Common myeloid progenitor, CD34-positive (primary cell): ENCODE measurements at places on chromosomes 11 and 22.
A peak's percentile ranks its signal among the peaks of the same experiment; 100 is the strongest.

DNA sequence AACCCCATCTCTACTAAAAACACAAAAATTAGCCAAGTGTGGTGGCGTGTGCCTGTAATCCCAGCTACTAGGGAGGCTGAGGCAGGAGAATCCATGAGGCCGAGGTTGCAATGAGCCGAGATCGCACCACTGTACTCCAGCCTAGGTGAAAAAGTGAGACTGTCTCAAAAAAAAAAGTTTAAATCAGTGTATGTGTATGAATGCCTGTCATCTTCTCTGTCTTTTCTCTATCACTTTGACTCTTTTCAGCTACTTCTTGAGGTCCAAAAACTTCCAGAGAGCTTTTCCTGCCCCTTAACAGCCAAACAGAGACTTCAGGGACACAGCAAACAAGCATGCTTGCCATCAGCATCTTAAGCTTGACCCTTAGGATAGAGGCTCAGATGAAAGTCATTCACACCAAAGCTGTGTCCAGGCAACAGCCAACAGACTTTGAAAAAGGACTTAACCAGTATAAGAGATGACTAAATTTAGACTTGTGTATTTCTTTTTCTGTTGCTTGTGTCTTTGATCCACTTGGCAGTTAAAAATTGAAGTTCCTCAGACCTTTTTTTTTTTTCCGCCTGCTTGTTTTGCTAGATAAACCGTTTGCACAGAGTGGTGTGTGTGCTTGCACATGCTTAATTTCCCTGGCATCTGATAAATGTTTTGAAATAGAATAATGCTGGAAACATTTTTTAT lies 151.9 kb downstream of the DBX1 start:
- H3K27ac ChIP-seq = peak overlapping the region; percentile 12
- no peak overlapping the region for H3K4me3 ChIP-seq
- peak; percentile 14 for DNase-seq

- H3K27me3 ChIP-seq = no peaks in the 10 kb centered on the region
- no peak for DNase-seq
- H3K27ac ChIP-seq = no peak overlapping the region
These were observed 1068.9 kb downstream of the OPCML start for GRCh38 chr11:132463295-132464002.

- no peaks in the 10 kb centered on the region for H3K36me3 ChIP-seq
- no peaks in the 10 kb centered on the region for H3K27me3 ChIP-seq
- DNase-seq = no peak
- H3K4me1 ChIP-seq = no peaks in the 10 kb centered on the region
- H3K27ac ChIP-seq = no peak overlapping the region
These were observed 571.2 kb downstream of the TBC1D22A start for GRCh38 chr22:47333625-47334024.

- H3K4me3 ChIP-seq = no peak overlapping the region
- no peaks in the 10 kb centered on the region for H3K4me1 ChIP-seq
- H3K27me3 ChIP-seq = no peaks in the 10 kb centered on the region
- H3K27ac ChIP-seq = no peak overlapping the region
These were observed 23.1 kb downstream of the PTPN5 start for GRCh38 chr11:18768472-18768901.

DNA sequence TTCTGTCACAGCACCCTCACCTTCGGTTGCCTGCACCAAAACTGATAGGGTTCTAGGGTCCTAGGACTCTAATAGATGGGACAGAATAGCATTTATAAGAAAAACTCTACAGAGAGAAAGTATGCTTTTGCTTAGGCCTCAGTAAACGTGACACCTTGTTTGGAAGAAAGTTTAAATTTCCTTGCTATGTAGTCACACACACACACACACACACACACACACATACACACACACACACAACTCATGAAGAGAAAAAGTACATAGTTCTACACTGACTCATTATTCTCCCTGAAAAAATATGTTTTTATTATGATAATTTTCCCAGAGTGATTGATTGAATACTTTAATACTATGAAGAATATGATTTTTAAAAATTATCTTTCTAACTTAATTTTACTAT lies 220.8 kb upstream of the SNX19 start:
- no peaks in the 10 kb centered on the region for H3K27me3 ChIP-seq
- H3K4me1 ChIP-seq = no peaks in the 10 kb centered on the region
- DNase-seq = no peak
- H3K4me3 ChIP-seq = no peak overlapping the region
- H3K27ac ChIP-seq = no peak overlapping the region

DNA sequence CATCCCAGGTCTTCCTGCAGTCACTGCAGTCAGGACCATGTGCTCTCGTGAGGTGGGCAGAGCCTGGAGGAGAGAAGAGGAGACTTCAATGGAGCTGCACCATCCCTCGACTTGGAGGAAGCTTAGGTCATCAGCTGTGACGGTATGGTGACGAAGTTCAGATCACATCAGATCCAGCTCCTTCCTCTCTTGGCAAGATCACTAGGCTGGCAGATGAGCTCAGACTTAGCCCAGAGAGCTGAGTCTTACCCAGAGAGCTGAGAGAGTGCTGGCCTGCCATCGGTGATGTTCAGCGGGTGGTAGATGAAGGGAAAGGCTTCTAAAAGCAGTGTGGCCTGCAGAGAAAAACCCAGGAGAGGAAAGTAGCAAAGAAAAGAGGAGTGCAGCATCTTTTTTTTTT lies 1.8 kb upstream of the SLC15A3 start:
- H3K36me3 ChIP-seq = no peaks in the 10 kb centered on the region
- DNase-seq = peak; percentile 52
- no peak overlapping the region for H3K27ac ChIP-seq

GRCh38 chr11:111539426-111540113 lies 950 bp upstream of the LAYN start:
- H3K27me3 ChIP-seq = peaks cover 3% of the 10 kb centered on the region
- H3K27ac ChIP-seq = no peak overlapping the region
- peak; percentile 18 for DNase-seq

- H3K27ac ChIP-seq = no peak overlapping the region
- H3K36me3 ChIP-seq = no peaks in the 10 kb centered on the region
- no peaks in the 10 kb centered on the region for H3K4me1 ChIP-seq
- DNase-seq = no peak
- no peak overlapping the region for H3K4me3 ChIP-seq
These were observed 583.5 kb upstream of the FAT3 start for GRCh38 chr11:91641153-91641552.

DNA sequence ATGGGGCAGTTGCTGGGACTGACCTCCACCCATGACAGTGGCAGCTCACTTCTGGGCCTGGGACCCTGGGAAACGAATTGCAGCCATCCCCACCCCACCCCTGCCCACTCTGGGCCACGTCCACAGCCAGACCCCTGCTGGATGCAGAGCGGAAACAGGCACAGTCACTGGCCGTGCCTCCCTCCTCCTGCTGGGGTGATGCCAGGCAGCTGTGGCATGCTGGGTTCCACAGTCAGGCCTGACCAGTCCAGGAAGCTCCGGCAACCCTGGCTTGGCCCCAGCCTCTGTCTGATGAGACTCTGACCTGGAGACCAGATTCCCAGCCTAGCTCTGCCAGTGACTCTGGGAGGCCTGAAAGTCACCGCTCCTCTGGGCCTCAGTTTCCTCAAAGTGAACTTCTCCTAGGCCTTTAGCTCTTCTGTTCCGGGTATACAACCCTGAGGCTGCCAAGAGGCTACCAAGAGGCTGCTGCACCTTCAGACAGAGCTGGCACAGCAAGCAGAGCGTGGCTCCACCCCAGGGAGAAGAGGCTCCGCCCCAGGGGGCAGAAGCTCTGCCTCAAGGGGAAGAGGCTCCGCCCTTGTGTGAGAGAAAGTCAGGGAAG lies 8.9 kb downstream of the SULT4A1 start:
- no peaks in the 10 kb centered on the region for H3K27me3 ChIP-seq
- H3K4me1 ChIP-seq = peaks cover 16% of the 10 kb centered on the region
- no peak overlapping the region for H3K27ac ChIP-seq
- no peaks in the 10 kb centered on the region for H3K36me3 ChIP-seq
- no peak for DNase-seq
- H3K4me3 ChIP-seq = no peak overlapping the region

DNA sequence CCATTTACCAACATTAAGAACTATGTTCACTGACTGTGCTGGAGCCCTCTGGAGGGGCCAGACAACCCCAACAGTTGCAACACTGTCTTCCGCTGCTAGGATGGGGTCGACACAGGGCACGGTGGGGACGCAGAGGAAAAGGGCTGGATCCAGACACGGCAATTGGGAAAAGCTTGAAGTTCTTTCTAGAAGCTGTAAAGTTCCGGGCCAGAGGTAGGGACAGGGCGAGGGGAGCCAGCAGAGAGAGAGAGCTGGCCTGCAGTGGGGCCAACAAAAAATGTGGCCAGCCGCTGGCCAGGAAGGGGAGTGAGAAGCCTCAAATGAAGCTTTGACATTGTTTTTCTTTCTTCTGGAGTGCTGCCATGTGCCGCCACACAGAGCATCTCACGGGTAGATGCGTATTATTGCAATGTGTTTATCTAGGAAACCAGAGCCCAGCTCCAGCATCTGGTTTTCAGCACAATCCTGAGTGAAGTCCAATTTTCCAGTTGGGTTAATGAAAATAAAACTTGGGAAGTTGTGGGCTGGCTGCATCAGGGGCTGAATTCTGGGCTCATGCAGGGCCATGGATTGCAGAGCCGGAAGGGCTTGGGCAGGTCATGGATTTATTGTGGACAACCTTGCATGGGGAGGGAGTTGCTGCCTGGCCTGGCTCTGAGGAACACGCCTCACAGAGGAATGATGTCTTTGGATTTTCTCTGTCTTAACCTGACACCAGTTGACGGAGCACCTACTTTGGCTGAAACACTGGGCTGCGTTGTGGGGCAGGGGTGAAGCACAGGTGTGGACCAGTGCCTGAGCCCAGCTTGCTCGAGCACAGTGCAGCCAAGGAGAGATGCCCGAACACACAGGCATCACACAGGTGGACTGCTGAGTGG lies 67.6 kb upstream of the AMPD3 start:
- H3K27me3 ChIP-seq = no peaks in the 10 kb centered on the region
- no peak overlapping the region for H3K27ac ChIP-seq
- H3K4me3 ChIP-seq = no peak overlapping the region
- no peak for DNase-seq
- no peaks in the 10 kb centered on the region for H3K4me1 ChIP-seq
- H3K36me3 ChIP-seq = no peaks in the 10 kb centered on the region

DNA sequence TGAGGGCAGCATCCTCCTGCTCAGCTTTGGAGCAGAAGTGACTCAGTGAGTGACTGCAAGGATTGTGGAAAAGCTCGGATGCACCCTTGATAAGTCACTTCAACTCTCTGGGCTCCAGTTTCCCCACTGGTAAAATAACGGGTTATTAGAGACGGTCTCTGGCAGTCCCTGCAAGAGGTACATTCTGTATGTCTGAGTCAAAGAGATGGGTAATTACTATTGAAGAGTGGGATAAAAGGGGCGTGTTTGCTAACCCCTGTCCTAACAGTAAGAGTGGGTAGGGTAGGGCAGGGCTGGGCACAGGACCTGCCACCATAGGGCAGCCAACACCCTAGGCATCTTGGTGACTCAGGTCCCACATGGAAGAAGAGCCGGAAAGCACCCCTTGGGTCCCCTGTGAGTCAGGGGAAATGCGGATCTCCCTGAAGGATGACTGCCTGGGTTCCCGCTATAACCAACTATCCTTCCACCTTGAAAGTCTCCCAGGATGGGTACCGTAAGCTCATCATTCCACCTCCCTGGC lies 7.3 kb upstream of the AHNAK start:
- peak overlapping the region; percentile 96 for H3K27ac ChIP-seq
- no peak for DNase-seq
- H3K4me1 ChIP-seq = peaks cover 87% of the 10 kb centered on the region
- peaks cover 4% of the 10 kb centered on the region for H3K36me3 ChIP-seq
- peak overlapping the region; percentile 69 for H3K4me3 ChIP-seq

DNA sequence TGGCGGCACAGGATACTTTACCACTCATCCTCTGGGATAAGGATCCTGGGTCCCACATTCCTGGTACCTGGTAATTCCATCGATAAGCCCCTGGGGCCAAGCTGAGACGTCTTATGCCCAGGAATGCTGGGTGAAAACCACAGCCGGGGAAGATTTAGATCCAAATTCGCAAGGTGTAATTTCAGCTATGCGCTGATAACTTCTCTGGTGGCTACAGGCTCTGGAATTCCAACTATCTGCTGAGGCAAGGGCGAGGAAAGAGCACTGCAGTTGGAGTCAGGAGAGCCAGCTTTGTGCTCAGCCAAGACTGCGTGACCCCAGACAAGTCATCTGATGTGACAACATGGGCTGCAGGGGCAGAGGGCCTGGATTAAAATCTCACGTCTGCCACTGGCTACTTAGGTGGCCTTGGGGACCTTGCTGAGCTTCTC lies 9.9 kb upstream of the MYEOV start:
- no peaks in the 10 kb centered on the region for H3K36me3 ChIP-seq
- H3K27me3 ChIP-seq = no peaks in the 10 kb centered on the region
- no peak for DNase-seq
- no peak overlapping the region for H3K4me3 ChIP-seq
- no peaks in the 10 kb centered on the region for H3K4me1 ChIP-seq

DNA sequence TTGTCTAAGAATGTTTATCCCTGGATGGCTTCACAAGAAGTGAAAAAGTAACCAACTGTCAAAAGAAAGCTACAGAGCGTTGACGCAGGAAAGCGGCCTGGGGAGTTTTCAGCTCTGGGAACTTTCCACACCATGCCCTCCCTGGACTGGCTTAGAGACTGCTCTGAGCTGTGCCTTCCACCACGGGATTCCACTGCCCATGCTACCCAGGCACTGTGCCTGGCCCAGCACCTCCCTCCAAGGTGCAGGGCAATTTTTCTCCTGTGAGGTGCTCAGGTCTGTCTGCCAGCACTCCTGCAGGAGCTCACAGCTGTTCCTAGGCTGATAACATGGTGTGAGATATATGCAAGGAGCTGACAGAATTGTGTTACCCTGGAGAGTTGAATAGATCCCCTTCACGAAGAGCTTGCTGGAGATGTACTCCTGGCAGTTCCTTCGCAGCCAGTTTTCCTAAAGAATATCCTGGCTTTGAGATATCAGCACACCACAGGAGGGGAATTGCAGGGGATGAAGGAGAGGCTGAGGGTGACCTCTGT lies 258.3 kb upstream of the B3GAT1 start:
- no peaks in the 10 kb centered on the region for H3K4me1 ChIP-seq
- DNase-seq = no peak
- H3K36me3 ChIP-seq = no peaks in the 10 kb centered on the region

- no peaks in the 10 kb centered on the region for H3K36me3 ChIP-seq
- no peaks in the 10 kb centered on the region for H3K27me3 ChIP-seq
- no peaks in the 10 kb centered on the region for H3K4me1 ChIP-seq
- H3K27ac ChIP-seq = no peak overlapping the region
- DNase-seq = no peak
These were observed 20.7 kb downstream of the PLEKHA7 start for GRCh38 chr11:16993495-16993894.

DNA sequence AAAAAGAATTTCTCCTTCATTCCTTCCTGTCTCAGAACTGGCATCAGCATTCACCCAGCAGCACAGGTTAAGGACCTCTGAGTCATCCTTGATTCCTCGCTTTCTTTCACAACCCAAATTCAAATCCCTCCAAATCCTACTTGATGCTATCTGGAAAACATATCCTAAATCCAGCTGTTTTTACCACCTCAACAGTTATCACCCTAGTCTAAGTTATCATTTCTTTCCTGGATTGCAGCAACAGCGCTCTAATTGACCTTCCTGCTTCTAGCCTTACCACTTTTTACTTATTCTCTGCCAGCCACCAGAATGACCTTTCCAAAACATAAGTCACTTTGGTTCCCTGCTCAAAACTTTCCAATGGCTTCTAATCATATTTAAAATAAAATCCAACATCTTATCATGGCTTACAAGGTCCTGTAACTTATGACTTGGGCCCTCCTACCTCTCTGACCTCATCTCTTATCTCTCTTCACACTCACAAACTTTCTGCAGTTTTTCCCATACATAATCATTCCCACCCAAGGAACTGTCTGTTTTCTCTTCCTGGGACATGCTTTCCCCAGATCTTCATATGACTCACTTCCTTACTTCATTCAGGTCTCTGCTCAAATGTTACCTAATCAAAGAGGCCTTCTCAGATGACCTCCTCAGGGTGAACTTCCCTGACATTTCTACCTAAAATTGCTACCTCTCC lies 119.4 kb downstream of the TTC28 start:
- H3K27ac ChIP-seq = no peak overlapping the region
- H3K4me1 ChIP-seq = peaks cover 2% of the 10 kb centered on the region
- H3K4me3 ChIP-seq = no peak overlapping the region
- no peaks in the 10 kb centered on the region for H3K36me3 ChIP-seq
